Activated T-helper 1 cell treated with anti-CD3 and anti-CD28 coated beads, Interleukin-2, amount 50 U/mL, for 16 hours (primary cell): ENCODE measurements at places on chromosomes 2 and 18.

- no peak for DNase-seq
Observed at GRCh38 chr2:119766944-119767343, 7.2 kb downstream of the PTPN4 start.

- DNase-seq: no peak
Observed at GRCh38 chr2:224650815-224651439, 65.2 kb downstream of the CCDC195 start.

DNA sequence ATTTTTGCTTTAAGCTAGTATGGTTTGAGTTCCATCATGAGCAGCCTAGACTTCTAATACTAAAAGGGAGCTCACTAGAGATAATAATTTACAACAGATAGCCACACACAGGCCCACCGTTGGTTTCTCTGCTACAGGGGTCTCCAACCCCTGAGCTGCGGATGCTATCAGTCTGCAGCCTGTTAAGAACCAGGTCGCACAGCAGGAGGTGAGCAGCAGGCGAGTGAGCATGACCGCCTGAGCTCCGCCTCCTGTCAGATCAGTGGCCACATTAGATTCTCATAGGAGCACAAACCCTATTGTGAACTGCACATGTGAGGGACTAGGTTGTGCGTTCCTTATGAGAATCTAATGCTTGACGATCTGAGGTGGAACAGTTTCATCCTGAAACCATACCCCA is 150.6 kb downstream of the HRH4 start:
- no peak for DNase-seq

DNA sequence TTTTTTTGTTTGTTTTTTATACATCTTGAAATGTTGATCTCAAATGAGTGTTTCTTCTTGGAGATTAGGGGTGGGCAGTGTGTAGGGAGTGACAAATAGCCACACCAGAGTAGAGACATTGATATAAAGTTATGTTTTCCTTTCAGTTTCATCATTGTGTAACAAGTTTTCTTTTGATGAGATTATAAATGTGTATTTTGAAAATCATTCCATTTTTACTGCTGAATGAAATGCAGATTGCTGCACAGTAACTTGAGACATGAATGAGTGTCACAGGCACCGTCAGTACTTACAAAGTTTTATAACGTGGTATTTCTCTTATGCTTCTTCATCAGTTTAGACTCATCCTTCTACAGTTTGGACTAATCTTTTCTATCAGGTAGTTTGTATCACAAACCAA is 370 bp downstream of the MEP1B start:
- DNase-seq: no peak

DNA sequence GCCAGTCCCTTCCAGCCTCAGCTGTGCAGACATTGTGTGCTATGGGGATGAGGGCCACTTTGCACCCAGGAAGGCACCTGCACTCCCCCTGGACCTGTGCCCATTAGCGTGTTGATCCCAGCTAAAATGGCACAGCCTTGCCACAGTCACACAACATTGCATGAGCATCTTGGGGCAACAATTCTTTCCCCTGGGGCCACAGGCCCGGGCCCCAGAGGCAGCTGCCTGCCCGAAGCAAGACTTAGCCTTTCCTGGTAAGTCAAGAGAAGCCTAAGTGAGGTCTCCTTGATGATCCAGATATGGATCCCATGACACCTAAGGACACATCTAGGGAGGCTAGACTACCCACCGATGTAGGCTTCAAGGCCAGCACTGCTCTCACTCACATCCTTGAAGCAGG is 202.1 kb downstream of the BCL11A start:
- no peak for DNase-seq

- no peak for DNase-seq
Observed at GRCh38 chr2:239385096-239386000, 15.5 kb downstream of the HDAC4 start.

- DNase-seq: no peak
Observed at GRCh38 chr18:58287353-58288274, 243.6 kb downstream of the NEDD4L start.

DNA sequence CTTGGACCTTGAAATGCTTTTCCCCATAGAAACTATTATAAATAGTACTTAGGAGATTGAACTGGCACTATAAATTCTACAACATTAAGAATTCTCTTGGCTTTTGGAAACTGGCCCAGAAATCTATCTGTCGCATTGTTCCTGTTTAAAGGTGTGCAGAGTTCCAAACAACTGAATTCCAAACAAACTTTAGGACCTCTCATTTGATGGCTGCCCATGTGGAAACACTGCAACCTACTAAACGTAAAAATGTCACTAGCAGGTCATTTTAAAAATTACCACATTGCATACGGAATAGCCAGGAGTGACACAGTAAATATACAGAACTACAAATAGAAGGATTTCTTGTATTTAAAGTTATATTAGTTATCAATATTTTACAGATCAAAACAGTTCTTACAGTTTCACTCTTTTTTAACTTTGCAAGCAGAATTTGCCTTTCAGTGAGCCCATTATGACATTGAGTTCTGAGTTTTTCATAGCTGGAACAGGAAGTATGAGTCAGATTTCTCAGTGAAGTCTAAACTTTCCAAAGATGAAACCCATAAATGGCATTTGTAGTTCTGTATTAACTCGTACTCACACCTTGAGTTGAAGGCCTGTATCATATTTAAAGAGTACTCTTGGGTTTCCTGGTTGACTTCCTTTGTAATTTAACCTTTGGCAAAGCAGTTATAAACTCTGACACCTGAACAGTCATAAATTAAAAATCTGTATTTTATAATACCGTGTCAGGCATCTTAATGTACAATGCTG is 142.3 kb upstream of the BOD1L2 start:
- no peak for DNase-seq

GRCh38 chr2:237629188-237629534 is 1.8 kb downstream of the LRRFIP1 start:
- DNase-seq: no peak

DNA sequence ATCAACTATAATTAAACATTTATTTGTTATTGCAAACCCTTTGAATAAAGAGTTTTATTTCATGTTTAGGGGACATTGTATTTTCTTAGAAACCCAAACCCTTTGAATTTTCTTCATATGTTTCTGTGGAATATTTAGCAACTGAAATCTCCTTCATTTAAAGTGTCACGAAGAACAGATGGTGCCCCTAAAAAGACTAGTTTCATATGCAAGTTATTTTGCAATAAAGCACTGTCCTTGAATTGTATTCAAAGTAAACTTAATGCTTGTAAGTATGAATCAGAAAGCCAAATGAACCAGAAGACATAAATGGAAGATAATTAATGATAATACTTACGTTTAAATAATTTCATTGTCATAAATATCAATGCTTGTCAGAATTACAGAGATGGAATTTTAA is 151.9 kb upstream of the CWC22 start:
- no peak for DNase-seq
